Stimulated activated CD8-positive, alpha-beta memory T cell treated with anti-CD3 and anti-CD28 coated beads, Interleukin-2, amount 100 ng/mL, for 1 hour (primary cell): ENCODE measurements at places on chromosomes 7 and 10.

GRCh38 chr7:101884671-101885596, 67.5 kb downstream of the CUX1 start:
- no peak for DNase-seq

DNA sequence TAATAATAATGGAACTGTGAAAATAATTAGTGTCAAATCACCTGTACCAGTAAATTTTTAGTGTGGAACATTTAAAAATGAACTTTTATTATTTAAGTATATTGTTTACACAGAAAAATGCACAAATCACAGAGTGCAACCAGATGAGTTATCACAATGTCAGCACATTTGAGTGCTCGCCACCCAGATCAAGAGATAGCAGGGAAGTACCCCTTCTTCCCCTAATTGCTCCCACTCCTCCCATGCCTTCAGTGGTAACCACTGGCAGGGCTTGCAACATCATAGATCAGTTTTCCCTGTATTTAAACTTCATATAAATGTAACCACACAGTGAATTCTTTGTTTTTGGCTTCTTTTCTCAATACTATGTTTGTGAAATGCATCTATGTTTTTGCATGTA, 7.8 kb upstream of the GPR141 start:
- DNase-seq: no peak

GRCh38 chr10:17831896-17832295, 22.7 kb downstream of the MRC1 start:
- DNase-seq: no peak

- no peak for DNase-seq
These were observed 365.9 kb downstream of the CRPPA start for GRCh38 chr7:16055263-16055976.

GRCh38 chr10:17910125-17910789, 41.5 kb upstream of the SLC39A12 start:
- no peak for DNase-seq

- no peak for DNase-seq
These were observed 30.8 kb upstream of the TMEM140 start for GRCh38 chr7:135117096-135117495.

DNA sequence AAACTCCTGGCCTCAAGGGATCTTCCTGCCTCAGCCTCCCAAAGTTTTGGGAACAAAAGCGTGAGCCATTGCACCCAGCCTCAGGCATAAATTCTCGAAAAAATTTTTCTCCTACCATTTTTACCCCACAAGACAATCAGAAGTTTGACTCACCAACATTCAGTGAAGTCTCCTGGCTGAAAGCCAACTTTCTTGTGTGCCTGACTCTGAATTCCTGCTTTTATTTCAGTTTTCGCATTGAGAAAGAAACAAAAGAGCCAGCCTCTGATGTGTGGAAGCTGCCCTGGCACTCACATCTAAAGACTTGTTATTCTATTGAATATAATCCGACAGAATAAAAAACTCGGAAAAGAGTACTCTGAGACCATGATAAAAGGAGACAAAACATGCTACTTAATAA, 402.9 kb downstream of the MAGI2 start:
- no peak for DNase-seq

DNA sequence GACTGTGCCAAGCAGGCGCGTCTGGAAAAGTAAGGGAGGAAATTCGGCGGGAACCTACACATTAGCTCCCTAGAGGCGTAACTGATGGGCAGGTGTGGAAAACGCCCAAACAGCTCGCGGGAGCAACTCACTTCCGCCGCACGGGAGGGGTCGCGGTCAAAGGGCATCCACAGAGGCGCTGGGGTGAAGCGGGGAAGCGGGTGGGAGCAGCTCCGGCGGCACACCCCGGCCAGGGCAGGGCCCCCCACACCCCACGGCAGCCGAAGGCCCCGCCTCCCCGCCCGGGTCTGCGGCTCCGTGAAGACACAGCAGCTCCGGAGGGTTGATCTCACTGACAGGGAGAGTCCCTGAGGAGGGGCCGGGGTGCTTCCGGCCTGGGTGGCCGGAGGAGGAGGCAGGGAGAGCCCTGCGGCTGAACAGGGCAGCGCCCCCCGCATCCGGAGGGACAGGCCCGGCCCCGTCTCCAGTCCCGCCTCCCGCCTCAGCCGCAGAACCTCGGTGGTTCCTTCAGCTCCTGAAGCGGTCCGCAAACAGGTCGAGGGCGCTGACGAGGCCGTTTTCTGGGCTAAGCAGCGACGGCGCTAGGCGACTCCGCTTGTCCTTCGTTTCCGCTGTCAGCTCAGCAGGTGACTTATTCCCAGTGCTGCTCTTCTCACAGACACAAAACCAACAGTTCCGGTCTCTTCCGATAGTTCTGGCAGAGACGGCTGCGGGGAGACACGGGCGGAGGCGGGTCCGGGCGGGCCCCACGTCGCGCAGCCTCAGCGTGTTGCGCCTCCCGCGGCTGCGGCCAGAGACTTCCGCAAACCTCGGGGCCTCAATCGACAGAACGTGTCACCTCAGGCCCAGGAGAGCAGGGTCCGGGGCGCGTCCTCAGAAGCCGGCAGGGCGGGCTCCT, 276.1 kb downstream of the DNAJB6 start:
- peak; percentile 35 for DNase-seq

DNA sequence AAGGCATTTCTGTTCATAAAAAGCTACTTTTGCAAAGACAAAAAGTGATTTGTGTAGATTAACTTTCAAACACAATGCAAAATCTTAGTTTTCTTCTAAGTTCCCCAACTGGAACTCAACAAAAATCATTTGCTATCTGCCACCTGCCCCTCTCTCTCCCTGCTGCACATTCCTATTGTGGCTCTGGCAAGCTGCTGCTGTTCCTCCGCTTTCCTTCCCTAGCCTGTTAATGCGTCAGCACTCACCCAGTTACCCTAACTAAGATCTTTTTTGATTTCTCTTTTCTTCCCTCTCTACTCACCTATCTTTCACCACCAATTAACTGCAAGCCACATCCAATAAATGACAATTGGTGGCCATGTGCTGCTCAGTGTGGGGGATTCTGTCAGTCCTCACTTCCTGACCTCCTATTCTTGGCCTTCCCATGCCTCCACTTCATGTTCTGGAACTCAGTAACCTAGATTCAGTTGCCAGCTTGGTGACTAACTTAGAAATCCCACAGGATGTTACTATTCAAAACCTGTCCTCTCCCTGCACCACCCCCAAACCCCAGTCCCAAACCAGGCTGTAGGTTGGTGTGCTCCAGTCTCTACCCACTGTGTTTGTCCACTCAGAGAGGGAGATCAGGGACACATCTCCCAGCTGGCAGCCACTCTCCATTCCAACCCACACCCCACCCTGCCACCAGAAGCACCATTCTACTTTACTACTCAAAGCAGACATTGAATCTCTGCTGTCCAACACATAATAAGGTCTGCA, 140.2 kb upstream of the CTTNBP2 start:
- DNase-seq: no peak

DNA sequence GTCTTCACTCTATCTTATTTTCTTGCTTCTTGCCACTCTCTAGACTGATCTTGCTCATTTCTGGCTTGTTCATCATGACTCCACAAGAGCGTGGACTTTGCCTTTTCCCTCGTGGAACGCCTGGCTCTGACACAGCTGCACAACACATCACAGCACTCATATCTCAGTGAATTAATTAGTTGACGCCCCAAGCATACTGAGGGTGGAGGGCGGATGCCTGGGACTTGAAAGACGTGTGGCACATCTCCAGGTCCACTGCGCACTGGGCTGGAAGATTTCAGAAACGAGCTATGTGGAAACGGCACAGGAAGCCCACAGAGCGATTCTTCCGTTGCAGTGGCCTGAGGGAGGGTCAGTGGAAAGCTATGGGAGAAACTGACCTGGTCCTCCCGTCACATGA, 23.6 kb upstream of the PLEKHA1 start:
- DNase-seq: no peak

DNA sequence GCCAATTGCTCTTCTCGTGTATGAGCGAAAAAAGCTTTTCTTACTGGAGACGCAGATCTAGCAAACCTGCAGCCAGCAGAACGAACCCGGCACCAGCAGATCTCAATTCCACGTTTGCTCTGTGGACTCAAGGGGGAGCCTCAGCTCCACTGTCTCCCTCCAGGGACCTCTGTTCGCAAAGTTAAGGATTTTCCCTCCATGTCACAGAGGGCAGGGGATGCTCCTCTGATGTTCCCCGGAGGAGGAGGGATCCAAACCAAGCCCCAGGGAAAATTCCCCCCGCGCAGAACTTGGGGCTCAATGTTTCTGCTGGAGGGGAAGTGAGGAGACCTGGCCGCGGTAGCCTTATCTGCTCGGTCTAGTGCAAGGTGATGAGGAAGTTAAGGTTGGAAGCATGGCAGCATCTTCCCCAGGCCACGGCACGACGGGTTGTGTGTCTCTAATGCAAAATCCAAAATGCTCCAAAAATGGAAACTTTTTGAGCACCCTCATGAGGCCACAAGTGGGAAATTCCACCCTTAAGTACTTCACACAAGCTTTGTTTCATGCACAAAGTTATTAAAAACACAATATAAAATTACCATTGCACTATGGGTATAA, 9.0 kb downstream of the IQCE start:
- no peak for DNase-seq
